NCI-H446 (cell line): ENCODE measurements at places on chromosomes 5 and 9.

DNA sequence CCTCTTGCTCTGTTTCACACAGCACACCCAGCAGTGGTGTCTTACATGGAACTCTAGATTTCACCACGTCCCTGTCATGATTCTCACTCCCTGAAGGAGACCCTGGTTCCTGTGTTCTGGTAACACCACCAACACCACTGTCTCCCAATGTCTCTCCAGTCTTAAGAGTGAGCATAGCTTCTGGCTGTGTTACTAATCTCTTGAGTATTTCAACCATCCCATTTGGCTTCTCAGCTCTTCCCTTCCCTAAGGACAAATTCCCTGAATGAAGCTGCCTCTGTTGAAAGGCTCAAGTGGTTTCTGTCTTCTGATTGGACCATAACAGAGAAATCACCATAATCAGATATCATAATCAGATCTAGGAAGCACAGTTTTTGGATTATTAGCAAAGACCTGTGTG, 311.8 kb downstream of the DNAH5 start:
- no peak for DNase-seq

GRCh38 chr5:156698323-156698722, 151.8 kb upstream of the PPP1R2B start:
- DNase-seq: peak; percentile 11

DNA sequence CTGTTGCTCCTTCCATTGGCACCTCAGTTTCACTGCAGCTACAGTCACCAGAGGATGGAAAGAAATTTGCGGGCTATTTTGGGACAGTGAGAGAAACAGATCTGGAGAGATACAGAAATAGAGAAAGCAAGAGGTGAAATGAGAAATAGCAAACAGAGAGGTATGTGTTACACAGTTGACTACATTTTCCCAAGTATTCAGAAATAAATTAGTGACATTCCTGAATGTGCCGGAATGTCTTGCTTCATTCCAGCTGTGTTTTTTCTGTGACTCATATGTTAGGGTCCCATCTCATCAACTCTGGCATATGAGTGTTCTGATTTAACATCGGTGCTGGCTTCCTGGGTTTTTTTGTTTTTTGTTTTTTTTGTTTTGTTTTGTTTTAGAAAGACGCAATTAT, 63.8 kb upstream of the ZNF462 start:
- DNase-seq: no peak

GRCh38 chr5:80408484-80409366, 861 bp downstream of the ZFYVE16 start:
- DNase-seq: peak; percentile 45

GRCh38 chr9:33166231-33167083, 679 bp downstream of the B4GALT1 start:
- peak; percentile 46 for DNase-seq

DNA sequence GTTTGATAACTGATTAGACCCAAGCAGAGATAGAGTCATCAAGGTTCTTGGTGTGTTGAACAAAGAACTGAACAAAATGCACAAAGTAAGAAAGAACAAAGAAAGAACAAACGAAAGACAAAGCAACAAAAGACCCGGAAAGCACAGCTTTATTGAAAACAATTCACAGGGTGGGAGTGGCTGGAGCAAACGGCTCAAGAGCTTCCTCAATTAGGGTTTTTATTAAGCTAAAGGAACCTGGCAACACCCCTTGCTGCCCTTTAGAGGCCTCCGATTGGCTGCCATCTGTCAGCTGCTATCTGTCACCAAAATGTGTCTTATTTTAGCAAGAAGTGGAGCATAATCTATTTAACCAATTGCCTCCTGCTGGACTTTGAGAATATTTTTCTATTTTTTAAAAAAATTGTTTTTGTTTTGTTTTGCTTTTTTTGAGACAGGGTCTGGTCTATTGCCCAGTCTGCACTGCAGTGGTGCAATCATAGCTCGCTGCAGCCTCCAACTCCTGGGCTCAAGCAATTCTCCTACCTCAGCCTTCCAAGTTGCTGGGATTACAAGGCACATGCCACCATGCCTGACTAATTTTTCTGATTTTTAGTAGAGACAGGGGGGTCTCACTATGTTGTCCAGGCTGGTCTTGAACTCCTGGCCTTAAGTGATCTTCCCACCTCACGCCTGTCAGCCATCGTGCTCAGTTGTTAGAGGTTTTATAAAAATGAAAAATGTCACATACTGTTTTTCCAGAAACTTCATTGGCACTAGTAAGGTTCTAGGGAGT, 7.7 kb upstream of the ABO start:
- no peak for DNase-seq

- no peak for DNase-seq
Observed at GRCh38 chr9:34337403-34337802, 8.0 kb downstream of the NUDT2 start.

DNA sequence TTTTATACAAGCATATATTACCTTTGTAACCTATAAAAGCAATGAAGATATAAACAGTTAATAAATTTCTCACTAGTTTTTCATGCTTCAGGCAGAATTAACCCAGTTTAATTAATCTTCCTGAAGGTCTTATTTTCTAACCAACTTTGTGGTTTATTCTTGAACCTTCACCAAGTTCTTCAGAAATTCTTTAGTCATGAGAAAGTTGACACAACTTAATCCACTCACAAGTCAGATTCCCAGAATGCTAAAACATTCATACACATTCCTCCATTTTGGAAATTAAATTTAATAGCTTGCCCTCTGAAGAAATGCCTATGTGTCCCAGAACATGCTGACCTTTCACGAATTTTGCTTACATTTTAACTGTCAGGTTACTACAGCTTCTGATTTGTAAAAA, 105.4 kb upstream of the PAM start:
- no peak for DNase-seq

- DNase-seq: no peak
Observed at GRCh38 chr5:39151745-39152144, 67.6 kb downstream of the FYB1 start.
